T-cell (primary cell): ENCODE measurements at places on chromosomes 3 and 15.
A peak's percentile ranks its signal among the peaks of the same experiment; 100 is the strongest.

DNA sequence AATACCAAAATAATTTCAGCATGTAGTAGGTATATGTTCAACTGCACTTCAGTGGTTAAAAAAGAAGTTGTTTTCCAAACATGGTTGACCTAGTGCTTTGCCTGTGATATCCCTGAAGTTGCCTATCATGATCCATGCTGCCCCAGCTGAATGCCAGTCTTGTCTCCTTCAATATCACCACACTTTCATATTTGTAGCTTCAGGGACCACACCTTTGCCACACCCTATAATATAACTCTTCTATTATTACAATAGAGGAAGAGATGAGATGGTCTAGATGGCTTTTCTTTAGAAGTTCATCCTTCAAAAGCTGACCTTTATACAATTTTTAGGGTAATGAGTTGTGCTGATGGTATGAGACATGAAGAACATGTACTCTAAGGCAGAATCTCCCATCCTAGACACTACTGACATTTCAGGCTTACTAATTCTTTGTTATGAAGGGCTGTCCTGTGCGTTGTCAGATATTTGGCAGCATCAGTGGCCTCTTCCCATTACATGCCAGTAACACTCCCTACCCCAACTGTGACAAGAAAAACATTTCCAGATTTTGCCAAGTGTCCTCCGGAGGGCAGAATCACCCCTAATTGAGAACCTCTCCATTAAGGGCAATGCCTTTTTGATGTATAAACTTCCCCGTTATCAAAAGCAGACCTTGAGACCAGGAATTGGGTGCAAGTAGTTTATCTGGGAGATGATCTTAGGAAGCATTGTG, 76.2 kb upstream of the PLCL2 start:
- no peak for DNase-seq

GRCh38 chr15:61157933-61158332, 71.2 kb downstream of the RORA start:
- DNase-seq, result no peak

- DNase-seq, result no peak
Measured at GRCh38 chr15:84816694-84817465, at the start of gene ALPK3. Gene ALPK3 (plus strand): TSS chr15:84817356. CDS start chr15:84817453, 97 bp downstream.

DNA sequence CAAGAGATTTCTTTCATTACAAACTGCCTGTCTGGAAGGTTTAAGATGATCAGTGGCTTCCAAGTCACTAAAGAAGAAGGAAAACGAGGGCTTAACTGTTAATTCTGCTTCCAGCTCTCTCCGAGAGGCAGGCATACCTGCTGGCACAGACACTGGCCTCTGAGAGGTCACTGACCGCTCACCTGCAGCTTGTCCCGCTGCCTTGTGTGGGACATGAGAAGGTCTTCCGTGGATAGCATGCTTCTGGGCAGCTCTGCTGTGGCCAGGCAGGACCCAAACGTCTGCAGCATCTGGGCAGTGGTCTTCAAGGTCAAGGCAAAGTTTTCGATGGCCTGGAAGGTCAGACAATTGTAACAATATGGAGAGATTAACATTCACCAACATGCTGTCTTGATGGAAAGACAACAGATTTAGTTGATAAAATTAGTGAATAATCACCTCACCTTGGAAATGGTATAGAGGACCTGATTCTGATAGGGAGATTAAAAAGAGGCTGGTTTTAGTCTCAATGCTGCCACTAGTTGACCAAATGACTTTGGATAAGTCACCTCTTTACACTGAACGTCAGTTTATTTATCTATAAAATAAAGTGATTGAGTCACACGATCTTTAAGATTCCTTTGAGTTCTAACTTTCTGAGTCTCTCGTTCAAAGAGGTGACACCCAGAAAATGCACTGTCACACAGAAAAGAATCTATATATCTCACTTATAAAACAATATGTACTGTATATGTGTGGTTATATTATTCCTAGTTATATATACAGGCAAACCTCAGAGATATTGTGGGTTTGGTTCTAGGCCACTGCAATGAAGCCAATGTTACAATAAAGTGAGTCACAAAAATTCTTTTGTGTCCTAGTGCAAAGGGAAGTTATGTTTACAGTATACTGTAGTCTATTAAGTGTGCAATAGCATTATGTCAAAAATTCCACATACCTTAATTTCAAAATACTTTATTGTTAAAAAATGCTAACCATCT, 65.1 kb downstream of the B3GNT5 start:
- no peak for DNase-seq

GRCh38 chr3:196274585-196274984, 12.9 kb downstream of the PCYT1A start:
- DNase-seq, result peak; percentile 48

DNA sequence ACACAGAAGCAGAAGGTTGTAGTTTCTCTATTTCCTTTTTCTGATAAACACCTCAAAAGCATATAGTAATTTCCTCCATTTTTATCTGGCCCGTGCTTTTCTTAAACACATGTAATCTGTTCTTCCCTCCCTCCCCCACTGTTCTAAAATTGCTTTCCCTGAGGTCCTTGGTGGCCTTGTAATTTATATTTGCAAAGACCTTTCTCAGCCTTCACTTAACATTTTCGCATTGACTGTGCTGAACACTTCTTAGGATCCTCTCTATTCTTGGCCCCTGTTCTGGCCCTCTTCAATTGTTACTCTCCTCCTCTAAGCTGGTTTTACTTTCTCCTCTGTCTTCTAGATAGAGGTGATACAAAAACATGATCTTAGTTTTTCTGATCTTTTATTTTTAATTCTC, 28.3 kb downstream of the GAP43 start:
- DNase-seq, result no peak

GRCh38 chr15:66883284-66883911, 181.4 kb downstream of the SMAD6 start:
- DNase-seq, result no peak

GRCh38 chr15:95784508-95784907, 546.0 kb upstream of the NR2F2 start:
- DNase-seq, result no peak

- no peak for DNase-seq
Measured at GRCh38 chr15:69275933-69276560, 22.7 kb upstream of the PAQR5 start.

GRCh38 chr15:101088271-101088670, 163.6 kb downstream of the CHSY1 start:
- no peak for DNase-seq

- no peak for DNase-seq
Measured at GRCh38 chr3:74633021-74633420, 18.6 kb upstream of the CNTN3 start.

DNA sequence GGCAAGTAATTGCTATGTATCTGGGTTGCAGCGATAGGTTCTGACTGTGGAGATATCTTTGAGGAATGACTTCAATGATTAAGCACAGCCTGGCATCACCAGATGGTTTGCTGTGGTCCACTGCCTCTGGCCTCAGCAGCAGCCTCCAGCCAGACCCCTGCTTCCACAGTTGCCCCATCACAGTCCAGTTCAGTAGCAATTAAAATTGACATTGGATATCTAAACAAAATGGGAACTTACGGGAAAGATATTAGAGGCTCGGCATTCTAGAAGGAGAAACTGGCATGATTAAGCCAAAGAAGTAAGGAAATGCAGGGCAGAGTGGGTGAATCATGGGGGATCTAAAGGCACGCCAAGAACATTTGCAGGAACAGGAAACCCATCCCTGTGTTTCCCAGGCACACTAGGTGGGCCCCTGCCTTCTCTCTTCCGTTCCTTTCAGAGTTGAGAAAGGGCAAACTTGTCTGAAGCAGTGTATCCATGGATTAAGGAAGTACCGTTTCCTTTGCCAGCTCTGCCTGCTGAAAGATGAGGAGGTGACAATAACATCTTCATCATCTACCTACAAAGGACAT, 36.3 kb upstream of the SH3BP5 start:
- no peak for DNase-seq

- no peak for DNase-seq
Measured at GRCh38 chr15:76358453-76358852, 21.9 kb downstream of the ISL2 start.

DNA sequence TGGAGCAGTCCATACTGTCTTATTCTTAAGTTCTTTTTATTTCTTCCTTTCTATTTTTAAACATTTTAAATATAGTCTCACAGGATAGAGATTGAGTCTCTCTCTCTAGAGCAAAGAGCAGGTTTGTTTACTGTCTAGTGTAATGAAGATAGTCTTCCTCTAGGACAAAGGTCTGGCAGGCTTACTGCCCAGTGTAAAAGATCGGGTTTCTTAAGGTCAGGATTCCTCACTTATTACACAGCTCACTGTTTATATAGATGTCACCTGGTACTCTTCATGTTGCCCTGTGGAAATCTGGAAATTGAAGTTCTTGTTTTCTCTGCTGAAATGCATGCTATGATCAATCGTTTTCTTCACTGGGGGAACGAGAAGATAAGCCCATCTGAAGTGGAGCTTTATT, 76.0 kb downstream of the ZBBX start:
- no peak for DNase-seq

DNA sequence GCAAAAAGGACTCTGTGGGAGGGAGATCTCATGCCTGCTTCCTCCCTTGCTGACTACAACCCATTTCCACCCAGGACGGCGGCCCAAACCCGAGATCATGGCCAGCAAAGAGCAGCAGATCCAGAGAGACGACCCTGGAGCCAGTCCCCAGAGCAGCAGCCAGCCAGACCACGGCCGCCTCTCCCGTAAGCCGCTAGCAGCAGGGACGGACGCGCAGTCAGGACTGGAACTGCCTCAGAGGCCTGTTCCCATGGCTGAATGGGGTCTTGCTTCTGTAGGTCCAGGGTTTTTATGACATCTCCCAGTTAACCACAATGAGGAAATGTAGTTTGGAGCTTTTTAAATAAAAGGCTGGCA, 67.2 kb downstream of the BOC start:
- no peak for DNase-seq

DNA sequence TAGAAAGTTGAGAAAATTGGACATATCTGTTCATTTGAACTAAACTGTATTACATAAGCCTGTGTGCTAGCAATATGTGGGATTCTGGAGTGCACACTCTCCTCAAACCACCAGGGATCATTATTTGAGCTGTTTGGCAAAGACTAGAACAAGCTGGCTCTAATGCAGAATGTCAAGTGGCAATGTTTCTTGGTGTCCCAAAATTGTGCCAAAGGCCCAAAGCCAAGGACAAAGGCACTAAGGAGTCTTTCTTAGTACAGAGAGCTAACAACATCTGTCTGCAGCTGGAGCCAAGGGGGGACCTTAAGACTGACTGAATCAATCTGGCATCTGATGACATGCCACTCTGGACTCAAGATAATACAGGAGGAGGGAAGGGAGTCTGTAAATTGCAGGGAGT, 76.7 kb upstream of the STRIT1 start:
- DNase-seq, result no peak

GRCh38 chr3:46677411-46677726, 16.1 kb downstream of the ALS2CL start:
- DNase-seq, result no peak

DNA sequence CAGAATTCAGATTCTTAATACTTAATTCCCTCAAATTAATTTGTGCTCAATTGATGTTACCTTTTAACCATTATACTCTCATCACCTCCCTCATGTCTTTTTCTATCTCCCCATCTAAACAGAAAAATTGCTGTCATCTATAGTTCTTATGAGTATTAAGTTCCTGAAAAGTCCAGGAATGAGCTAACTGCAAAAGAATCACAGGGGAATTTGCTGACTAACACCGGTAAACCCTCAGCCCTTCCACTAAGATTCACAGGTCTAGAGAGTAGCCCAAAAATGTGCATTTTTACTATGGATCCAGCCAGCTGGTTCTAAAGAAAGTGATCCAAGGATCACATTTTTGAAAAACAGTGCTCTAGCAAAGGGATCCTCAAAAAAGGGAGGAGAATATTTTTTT, 67.0 kb downstream of the SETD2 start:
- no peak for DNase-seq

- no peak for DNase-seq
Measured at GRCh38 chr3:39541917-39542329, 74.4 kb downstream of the MOBP start.

- DNase-seq, result no peak
Measured at GRCh38 chr3:134255404-134255803, 4.7 kb upstream of the RYK start.

- DNase-seq, result no peak
Measured at GRCh38 chr3:124885466-124886167, 1.5 kb downstream of the ITGB5 start.

- DNase-seq, result peak; percentile 59
Measured at GRCh38 chr3:48548729-48549705, 7.6 kb downstream of the PFKFB4 start.

DNA sequence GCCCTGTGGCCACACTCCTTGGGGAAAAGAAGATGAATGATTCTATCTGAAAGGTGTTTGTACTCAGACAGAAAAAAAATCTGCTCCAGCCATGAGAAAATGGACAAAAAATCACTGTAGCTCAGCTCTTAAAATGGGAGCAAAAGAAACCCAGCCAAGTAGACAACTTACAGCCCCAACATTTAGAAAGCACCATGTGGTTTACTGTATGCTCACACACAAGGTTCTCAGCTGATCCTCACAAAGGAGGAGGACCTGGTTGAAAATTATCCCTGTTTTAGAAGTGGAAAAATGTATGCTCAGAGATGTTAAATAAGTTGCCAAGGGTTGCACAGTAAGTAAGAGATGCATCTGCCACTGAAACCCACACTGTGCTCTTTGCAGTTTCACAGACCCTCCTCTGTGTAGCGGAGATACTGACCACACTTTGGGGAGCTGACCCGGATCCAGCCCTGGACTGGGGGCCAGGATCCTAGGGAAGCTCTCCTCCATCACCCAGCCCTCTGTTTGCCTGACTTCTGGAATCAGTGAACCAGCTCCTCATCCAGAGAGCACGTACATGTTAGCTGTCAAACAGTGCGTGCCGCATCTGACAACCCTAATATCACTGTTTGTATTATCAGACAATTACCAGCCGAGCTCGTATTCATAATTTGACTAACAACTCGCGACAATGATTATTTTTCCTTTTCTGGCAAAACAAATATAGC, 32.7 kb upstream of the TPRG1 start:
- DNase-seq, result no peak

DNA sequence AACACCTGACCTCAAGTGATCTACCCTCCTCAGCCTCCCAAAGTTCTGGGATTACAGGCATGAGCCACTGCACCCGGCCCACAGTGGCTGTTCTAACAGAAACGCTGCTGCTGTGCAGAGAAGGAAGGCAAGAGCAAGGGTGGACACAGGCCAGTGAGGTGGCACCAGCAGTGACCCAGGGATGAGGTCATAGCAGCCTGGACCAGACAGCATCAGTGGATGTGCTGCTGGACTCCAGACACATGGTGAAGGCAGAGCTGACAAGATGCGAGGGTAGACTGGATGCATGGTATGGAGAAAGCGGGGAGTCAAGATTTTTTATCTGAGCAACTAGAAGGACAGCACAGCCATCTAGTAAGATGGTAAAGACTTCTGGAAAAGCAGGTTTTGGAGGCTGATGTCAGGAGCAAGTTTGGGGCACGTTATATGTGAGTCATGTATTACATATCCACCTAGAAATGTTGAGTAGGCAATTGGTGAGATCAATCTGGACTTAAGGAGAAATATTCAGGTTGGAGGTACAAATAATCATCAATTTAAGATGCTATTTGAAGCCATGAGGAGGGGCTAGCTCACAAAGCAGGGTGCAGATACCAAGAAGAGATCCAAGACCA, 22.1 kb upstream of the TJP1 start:
- DNase-seq, result no peak

- no peak for DNase-seq
Measured at GRCh38 chr15:80573606-80574005, 121.5 kb upstream of the ABHD17C start.
